ENCODE measurements at places on chromosomes 4 and X.

DNA sequence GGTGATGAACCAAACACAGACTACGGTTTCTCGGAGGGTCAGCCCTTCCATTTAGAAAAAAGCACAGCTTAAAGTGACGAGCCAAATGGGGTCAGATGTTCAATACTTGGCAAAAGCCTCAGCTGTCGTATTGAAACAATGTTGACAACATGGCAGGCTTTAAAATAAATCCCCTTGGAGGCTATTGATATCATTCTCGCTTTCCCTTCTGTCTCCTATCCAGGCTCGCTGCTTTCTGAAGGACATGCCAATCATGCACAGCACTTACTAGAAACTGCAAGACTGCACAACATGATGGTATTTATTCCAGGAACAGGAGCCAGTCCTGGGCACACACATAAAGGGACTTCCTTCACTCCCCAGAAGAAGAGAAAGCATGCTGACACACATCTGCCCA, 137.9 kb downstream of the SLC7A11 start:
- DNase-seq, result no peak

GRCh38 chr4:99927566-99927965, 18.9 kb downstream of the DNAJB14 start:
- DNase-seq, result no peak

DNA sequence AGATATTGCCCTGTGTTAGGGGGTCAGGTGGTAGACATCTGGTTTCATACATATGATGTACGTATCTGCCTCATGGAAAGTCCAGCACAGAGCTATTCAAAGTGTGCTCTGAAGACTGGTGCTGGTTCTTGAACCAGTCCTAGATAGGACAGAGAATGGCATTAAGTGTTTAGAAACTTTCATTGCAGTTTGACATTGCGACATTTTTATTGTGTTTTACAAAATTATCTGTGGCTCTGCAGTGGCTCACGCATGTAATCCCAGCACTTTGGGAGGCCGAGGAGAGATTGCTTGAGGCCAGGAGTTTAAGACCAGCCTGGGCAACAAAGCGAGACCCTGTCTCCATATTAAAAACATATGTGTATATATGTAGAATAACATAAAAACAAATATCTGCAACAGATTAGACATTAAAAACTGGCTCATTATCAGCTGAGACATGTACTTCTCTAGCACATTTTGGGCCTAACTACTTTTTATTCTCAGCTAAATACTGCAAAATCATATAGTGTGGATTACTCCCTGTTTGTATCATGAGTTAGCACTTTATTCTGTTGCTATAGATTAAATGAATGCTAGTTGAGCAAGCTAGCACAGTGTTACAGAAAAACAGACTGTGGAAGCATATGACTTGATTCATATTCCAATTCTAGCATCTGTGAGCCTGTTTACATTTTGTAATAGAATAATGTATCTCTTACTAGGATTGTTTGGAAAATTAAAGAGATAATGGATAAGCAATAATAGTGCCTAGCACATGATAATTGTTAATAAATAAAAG, 57.1 kb downstream of the USP9X start:
- DNase-seq, result no peak

DNA sequence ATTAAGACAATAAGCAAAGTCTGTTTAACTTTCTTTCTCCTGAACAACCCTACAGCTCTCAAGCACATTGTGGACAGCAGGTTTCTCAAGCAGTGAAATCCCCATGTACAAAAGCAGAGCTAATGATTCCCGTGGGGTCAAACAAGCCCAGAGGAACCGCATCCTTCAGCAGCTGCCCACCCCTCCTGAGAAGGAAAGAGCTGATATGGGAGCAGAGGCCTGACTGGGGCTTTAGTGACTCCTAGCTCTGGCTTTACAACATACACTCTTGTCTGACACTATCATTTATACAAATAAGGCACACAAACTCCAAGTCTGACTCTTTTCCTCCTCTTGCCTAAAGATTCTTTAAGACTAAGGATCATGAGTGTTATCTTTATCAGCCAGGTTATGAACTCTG, 32.8 kb downstream of the HDAC8 start:
- DNase-seq, result no peak

- no peak for DNase-seq
Observed at GRCh38 chrX:10781847-10782530, 161.6 kb upstream of the MID1 start.

DNA sequence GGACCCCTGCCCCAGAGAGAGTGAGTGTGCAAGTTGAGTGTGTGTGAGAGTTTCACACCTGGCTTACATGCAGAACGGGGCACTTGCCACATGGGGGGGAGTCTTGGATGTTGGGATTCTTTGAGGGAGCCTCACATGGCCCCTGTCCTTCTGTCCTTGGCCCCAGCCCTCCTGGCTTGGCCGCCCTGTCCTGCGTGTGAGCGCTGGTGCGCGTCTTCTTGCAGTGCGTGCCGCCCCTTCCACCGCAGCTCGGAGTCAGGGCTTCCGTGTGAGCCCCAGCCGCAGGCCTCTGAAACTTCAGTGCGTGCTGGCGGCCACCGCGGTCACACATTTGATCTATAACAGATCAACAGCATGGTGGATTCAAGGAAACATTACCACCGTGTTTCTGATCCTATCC, 30.1 kb upstream of the HGFAC start:
- DNase-seq, result no peak

DNA sequence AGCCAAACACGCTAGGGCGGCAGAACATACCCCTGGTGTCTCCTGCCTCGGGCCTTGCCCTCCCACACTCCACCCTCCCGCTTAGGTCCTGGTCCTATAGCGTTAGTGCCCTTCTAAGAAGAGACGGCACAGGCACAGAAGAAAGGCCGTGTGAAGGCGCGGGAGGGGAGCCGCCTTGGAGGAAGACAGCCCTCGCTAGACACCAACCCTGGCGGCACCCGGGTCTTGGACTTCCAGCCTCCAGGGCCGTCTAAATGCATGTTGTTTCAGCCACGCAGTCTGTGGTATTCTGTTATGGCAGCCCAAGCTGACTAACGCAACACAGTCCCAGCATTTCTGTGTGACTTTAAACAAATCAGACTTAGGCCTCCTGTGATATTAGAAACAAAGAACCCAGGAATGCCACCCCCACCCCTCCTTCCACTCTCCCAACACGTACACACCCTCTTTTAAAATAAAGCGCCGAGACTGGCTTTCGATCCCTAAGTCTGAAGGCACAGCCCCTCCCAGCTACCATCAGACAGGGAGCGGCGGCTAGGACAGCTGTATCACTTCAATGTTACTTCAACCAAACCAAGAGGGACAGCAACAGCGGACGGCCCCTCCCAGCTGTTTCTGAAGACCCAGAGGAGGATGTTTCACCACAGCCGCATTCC, 128.0 kb downstream of the AFAP1 start:
- DNase-seq, result no peak

DNA sequence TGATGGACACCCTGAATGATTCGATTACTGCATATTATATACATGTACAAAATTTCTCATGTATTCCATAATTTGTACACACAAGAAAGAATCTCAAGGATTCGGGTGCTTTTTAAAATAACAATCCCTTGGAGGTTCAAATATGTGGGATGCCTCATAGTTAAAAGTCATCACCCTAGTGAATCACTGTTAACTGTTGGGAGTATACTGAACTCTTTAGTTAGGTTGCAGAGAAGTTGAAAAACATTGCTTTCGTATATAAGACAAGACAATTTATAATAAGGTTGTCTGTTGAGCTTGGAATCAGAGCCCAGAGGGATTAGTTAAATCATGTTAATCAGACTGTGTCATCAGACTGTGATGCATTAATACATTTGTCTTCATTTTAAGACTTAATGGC, 15.6 kb downstream of the DCK start:
- peak; percentile 29 for DNase-seq

- DNase-seq, result no peak
Observed at GRCh38 chrX:153556767-153557166, 39.3 kb downstream of the ATP2B3 start.
